GM06990 (cell line): ENCODE measurements at places on chromosomes 11 and 22.

- no peak for DNase-seq
Measured at GRCh38 chr11:33476945-33477606, 219.9 kb downstream of the HIPK3 start.

DNA sequence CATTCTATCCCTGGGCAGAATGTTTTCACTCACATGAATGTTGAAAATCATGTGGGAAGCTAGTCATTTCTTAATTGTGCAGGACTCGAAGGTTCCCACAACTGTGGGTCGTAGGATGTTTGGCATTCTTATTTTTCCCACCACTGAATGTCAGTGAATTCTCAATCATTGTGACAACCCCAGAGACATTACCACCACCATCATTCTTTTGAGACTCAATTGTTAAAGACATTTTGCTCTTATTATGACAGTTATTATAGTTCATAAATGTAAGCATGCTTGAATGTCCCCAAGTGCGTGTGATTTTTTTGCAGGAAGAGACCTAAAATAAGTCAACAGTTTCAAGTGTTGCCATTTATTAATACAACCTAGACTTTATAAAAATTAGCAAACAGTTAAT is 19.0 kb downstream of the PACS1 start:
- no peak for DNase-seq

- no peak for DNase-seq
Measured at GRCh38 chr22:16973591-16974297, 34.3 kb downstream of the GAB4 start.

GRCh38 chr11:19422276-19422675 is 181.5 kb upstream of the E2F8 start:
- DNase-seq = no peak

DNA sequence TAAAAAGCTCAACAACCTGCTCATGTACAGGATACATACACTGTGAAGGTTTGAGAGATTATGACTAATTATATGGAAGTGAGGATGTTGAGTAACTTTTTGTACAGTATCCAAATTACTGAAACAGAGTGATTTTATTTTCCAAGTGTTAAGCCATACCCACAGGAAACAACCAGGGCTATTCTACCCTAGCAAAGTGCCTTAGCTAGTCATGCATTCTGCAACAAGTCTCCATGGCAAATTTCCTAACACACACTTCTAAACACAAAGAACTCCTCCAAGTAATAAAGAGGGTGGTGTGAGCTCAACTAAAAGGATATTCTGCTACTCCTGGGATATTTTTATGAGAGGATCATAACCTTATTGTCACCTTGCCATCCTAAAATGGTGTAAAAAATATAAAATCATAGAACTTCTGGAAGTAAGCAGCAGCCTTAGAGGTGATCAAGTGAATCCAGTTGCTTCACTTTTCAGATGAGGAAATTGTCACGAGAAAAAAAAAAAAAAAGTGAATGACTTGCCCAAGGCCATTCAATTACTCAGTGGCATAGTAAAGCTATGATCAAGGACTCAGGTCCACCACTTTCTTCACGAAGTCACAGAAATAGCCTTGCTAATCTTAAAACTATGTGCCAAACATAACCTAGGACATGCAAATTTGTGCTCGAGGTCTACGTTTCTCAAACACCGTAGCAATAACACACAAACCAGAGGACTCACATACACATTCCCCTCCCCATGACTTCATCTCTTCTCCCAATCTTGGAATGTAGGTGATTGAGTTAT is 4.2 kb downstream of the LGR4 start:
- no peak for DNase-seq

- DNase-seq = no peak
Measured at GRCh38 chr11:17574141-17575091, 27.4 kb downstream of the OTOG start.

- no peak for DNase-seq
Measured at GRCh38 chr11:91871791-91872190, 352.8 kb upstream of the FAT3 start.

DNA sequence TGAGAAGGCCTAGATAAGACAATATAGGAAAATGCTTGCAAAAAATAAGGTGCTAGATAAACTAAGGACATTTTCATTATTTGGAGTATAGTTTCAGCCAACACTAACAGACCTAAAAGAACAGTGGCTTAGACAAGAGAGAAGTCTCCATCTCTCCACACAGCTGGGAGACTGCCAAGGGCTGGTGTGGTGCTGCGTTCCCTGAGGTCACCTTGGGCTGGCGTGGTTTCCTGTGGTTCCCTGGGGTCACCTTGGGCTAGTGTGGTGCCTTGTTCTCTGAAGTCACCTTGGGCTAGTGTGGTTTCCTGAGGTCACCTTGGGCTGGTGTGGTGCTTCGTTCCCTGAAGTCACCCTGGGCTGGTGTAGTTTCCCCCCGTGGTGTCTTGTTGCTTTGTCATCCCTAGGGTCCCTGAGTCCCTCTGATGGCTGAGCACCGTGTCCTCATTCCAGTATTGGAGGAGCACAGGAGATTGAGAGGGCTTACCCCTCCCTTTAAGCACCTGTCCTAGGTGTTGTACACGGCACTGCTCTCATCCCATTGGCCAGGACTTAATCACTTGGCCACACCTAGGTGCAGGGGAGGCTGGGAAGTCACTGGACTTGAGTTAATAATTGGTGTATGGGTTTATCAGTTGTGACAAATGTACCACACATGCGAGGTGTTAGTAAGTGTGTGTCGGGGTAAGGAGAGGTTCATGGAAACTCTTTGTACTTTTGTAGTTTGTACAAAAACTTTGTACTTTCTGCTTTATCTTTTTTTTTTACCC is 14.9 kb downstream of the SAMM50 start:
- no peak for DNase-seq

- no peak for DNase-seq
Measured at GRCh38 chr11:112225753-112226061, 521 bp upstream of the PTS start.

DNA sequence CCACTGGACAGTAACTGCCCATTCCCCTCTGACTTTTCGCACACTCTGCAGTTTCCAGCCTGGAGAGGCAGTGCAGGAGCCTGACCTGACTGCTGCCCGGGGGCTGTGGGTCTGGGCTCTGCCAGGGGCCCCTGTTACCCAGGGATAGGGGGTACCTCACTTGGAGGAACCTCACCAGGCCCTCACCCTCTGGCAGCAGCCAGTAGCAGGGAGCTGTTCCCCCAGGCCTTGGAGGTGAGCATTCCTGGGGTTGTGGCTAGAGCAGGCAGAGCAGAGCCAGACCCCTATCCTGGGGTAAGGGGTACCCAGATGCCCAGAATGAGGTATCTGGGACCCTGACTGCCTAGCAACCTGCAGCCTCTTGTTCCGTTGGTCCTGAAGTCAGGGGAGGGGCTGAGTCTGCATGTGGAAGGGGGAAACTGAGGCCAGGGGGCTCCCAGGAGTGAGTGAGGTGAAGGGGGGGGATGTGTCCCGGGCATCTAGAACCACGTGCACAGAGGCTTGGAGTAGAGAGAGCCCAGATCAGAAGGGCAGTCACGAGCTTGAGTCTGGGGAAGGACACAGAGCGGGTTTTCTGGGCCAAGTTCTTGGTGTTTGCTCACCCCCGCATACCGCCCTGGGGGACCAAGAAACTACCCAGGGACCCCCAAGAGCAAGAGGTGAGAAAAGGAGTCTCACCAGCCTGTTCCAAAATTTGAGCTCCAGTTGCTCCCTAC is 43.9 kb upstream of the ACCSL start:
- DNase-seq = no peak

DNA sequence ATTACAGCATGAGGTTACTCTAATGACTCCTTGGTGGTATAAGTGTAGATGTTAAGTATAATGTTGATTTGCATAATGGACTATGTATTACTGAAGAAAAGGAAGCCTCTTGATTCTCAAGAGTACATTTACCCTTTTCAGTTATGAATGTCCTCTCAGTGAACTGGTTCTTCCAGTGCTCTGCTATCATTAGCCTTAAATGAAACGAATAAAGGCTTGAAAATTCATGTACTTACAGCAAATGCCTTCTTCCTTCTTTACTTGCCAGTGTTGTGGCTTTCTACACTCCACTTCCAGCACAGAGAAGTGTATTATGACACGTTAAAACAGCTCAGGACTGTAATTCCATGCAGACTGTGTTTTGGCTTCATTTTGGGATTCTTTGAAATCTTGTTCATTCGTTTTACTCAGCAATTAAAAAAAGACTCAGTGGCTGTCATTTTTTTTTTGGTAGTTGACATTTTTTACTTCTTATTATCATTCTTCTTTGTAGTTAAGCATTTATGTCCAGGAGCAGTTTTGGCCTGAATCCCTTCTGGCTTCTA is 96.9 kb downstream of the MTMR3 start:
- peak; percentile 29 for DNase-seq

DNA sequence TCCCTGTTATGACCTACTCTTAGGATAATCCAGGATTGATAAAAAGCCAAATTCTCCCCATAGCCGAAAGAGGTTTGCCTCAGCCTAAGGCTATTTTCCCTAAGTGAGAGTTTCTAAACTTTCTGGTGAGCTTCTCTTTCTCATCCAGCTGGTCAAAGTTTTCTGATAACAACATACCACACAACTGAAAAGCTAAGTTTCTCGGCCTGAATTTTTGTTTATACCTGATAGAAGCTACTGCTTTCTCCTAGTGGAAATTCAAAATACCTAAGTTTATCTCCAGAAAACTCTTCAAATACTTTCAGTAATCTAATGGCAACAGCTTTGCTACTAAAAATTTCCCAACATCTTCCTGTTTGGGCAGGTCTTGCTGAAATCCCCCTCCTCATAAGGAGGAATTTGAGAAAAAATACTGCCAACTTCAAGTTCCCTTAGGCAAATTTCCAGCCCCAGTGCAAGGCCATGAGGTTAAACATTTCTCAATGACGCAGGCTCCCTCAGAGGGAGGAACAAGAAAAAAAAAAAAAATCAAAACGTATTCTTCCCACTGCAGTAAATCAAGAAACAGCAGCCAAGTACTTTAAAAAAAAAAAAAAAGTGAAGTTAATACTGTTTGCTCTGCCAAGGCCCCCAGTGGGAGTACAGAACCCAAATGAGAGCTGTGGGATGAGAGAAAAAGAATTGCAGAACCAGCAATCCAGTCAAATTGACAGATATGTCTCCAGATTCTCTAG is 127.0 kb downstream of the MRTFA start:
- DNase-seq = no peak

DNA sequence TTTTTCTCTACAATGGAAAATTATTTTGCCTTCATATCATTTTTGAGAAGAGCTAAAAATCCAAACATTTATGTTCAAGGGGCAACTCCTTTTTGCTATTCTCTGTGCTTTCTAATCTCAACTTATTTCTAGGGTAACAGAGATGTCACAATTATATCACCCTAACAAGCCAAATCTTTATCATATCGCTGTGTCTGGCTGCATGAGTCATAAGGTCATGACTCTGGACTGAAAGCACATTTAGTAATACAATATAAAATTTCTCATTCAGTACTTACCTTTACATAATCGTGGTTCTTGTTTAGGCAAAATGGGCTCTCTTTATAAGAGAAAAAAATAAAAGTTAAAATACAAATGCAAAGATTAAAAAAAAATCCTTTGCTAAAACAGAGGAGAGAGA is 326.0 kb downstream of the CASP12 start:
- DNase-seq = no peak

DNA sequence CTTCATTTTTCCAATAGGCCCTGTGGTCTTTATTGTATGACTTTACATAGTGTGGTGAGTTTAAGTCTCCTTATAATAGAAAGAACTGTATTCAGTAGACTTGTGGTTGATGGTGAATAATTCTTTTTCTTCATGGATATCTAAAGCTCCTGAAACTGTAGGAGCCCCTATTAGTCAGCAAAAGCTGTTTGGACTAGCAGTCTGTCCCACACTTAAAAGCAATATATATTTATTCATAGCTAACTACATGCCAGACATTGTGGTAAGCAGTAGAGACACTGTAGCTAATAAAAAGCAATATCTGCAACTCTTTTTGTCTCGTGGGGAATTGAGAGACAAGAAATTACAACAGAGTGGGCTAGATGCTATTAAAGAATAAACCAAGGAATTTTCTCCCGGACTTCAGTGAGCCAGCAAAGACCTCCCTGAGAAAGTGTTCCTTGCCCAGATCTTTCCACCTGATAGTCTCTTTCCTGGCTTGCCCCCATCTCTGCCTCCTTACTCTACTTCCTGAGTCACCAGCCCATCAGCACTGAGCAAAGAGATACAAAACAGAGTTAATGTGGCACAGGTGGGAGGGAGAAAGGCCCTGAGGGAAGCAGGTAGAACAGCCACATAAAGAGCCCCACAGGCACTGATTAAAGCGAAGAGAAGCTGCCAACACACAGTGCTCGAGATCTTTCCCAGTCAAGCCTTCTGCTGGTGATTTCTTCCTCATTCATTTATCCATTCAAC is 1.4 kb upstream of the OR52W1 start:
- DNase-seq = no peak

DNA sequence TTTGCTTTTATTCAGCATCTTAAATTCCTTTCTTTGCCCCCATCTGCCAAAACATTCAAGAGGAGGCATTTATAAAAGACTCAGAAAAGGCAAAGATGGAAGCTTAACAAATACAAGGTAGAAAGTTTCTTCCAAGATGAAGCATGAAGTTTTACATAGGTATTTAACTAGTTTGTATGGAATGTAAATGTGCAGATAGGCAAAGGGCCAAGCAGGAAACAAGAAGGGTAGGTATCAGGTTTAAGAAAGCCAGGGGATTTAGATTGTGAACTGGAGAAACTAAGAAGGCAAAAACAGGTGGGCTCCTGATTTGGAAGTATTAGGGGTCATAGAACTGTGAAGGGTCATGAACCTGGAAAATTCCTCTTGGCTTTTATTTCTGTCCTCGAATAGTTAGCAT is 62.6 kb downstream of the PPP2R1B start:
- DNase-seq = no peak

DNA sequence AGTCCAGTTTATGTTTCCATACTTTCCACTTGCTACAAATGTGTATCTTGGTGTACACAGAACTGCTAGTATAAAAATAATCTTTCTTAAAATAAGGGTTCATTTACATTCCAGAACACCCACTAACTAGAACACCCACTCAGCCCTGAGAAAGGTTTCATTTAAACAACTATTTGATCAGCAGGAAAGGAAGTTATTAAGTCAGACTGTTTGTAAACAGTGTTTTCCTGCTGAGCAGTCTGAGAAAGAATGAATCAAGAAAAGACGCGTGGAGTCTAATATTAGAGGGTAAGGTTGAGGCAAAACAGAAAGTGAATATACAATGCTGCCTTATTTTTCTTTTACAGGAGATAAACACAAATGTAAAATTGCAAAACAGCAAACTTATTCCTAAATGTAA is 32.7 kb downstream of the NARS2 start:
- DNase-seq = no peak

- no peak for DNase-seq
Measured at GRCh38 chr11:73055655-73056354, 86.3 kb downstream of the FCHSD2 start.

GRCh38 chr11:61473370-61474012 is 35.1 kb upstream of the LRRC10B start:
- no peak for DNase-seq

GRCh38 chr22:23245045-23245798 is 64.9 kb downstream of the BCR start:
- DNase-seq = no peak

GRCh38 chr22:19070397-19071169 is 51.6 kb downstream of the DGCR2 start:
- no peak for DNase-seq

- no peak for DNase-seq
Measured at GRCh38 chr11:130638033-130638432, 189.6 kb downstream of the ADAMTS15 start.
